ENCODE measurements at places on chromosomes 4 and X. TPM values are rescaled to one million over a fixed set of nuclear protein-coding genes. Genes with fewer than 3 reads are reported as not detected.

The DIPK2B gene
- 1.5 TPM for total RNA-seq

The TGIF2LX gene
- total RNA-seq: not detected

The NPY2R gene
- 1.2 TPM for total RNA-seq

The THAP9 gene
- 4.6 TPM for total RNA-seq

The MCUB gene
- 10.4 TPM for total RNA-seq

The RHOXF2 gene
- not detected for total RNA-seq

The CDKL2 gene
- total RNA-seq: 1.1 TPM

The CYSLTR1 gene
- total RNA-seq: 0.64 TPM

The GSX2 gene
- not detected for total RNA-seq

The HSFX2 gene
- total RNA-seq: not detected

DNA sequence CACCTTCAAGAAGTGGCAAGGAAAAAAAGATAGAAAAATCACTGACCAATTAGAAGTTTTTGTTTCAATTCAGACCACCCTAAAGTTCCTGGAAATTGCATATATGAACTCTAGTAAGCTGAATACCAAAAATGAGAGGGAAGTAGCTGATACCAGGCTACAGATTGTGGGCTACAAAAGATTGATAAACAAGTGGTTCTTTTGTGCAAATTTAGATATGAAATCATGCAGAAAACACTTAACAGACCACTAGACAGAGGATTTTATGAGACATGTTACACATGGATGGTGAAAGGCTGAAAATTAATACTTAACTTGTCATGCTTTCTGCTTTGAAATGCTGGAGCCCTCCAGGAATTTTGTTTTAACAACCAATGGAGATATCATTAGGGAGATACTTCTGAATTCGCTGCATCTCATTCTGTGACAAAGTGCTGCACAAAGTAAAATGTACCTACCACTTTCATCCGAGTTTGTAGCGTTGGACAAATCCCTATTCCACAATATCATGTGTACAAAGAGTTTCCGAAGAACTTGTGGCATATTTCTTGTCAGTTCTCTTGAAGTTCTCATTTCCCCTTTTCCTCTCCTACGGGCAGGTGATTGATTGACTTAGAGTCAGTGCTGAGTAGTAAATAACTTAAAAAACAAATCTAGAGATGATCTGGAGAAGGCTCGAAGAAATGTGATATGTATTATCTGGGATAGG, 235.0 kb downstream of the PALLD start:
- no peak overlapping the region for H3K27ac ChIP-seq
- H3K4me1 ChIP-seq: no peaks in the 10 kb centered on the region
- no peak overlapping the region for H3K4me3 ChIP-seq

- no peaks in the 10 kb centered on the region for H3K27me3 ChIP-seq
- H3K36me3 ChIP-seq: no peaks in the 10 kb centered on the region
- H3K4me3 ChIP-seq: no peak overlapping the region
- H3K4me1 ChIP-seq: no peaks in the 10 kb centered on the region
- no peak overlapping the region for H3K27ac ChIP-seq
Observed at GRCh38 chr4:129823105-129823504, 727.2 kb downstream of the C4orf33 start.

GRCh38 chrX:56310581-56310980, 78.4 kb downstream of the KLF8 start:
- no peaks in the 10 kb centered on the region for H3K27me3 ChIP-seq
- H3K36me3 ChIP-seq: no peaks in the 10 kb centered on the region
- no peaks in the 10 kb centered on the region for H3K4me1 ChIP-seq
- DNase-seq: no peak

- no peak overlapping the region for H3K27ac ChIP-seq
- H3K27me3 ChIP-seq: peaks cover 39% of the 10 kb centered on the region
- no peak overlapping the region for H3K4me3 ChIP-seq
- DNase-seq: no peak
- H3K4me1 ChIP-seq: peaks cover 30% of the 10 kb centered on the region
Observed at GRCh38 chr4:787561-787981, 38.4 kb downstream of the CPLX1 start.

DNA sequence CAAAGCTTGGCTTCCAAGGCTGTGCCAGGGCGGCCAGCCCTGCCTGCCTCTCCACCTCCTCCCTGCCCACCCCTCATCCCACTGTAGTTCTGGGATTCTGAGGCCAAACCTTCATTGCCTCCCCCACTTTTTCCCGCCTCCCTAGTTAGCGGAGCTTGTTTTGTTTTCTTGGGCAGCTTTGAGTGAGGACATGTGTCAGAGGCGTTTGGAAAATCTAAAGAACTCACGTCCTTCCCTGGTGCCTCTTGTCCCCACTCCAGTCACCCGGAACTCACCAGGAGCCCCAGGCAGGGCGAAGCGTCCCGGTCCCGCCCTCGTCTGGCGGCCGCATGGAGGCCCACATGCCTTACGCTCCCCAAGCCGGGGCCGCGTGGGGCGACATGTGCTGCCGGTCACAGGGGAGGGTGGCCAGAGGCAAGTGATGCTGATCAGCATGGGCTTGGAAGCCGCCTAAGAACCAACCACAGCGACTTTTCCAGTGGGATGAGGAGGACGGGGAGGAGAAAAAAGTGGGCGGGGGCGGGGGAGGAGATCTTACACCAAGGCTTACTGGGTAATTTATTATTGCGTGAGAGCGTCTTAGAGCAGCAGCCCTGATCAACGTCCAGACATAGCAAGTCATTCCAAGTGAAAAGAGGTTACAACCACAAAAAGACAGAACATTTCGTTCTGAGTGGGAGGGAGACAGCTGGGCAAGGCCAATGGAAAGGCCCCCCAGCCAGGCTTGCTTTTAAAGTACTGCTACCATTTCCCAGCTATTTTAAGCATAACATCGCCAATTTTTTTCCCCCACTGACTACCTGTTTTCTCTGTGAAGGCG, 48.5 kb downstream of the PRPS1 start:
- peak; percentile 75 for DNase-seq
- H3K4me1 ChIP-seq: no peaks in the 10 kb centered on the region
- no peaks in the 10 kb centered on the region for H3K36me3 ChIP-seq
- peak overlapping the region; percentile 23 for H3K4me3 ChIP-seq
- H3K27me3 ChIP-seq: no peaks in the 10 kb centered on the region

DNA sequence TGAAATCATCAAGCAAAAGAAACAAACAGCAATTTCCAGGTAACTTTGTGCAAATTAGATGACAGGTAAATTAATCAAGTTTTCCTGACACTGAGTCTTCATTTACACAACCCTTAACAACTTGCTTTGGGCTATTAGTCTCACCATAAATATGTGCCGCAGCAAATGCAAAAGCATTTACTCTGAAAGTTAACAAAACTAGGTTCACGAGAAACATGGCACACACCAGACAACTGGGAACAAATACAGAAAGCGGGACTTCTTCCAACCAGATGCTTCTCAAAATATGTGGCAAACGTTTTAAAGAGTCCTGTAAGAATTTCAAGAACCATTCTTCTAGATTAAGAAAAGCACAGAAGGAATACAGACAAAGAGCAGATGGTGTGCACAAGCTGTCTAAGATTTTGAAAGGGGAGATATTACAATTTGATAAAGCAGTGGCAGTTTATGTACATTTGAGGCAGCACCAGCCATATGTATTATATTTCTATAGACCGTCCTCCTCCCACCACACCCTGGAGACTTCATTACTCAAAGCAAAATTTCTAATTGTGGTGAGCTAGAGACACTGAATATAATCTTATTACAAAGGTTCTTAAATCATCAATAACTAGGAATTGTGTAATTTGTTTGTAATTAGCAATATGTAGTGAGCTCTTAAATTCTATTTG, 192.5 kb upstream of the ADAMTS3 start:
- H3K4me3 ChIP-seq: no peak overlapping the region
- no peaks in the 10 kb centered on the region for H3K27me3 ChIP-seq
- H3K36me3 ChIP-seq: no peaks in the 10 kb centered on the region
- H3K27ac ChIP-seq: no peak overlapping the region
- H3K4me1 ChIP-seq: no peaks in the 10 kb centered on the region

- no peaks in the 10 kb centered on the region for H3K27me3 ChIP-seq
- H3K4me1 ChIP-seq: no peaks in the 10 kb centered on the region
- no peak for DNase-seq
- no peaks in the 10 kb centered on the region for H3K36me3 ChIP-seq
- H3K4me3 ChIP-seq: no peak overlapping the region
Observed at GRCh38 chr4:161555689-161556660, 607.8 kb downstream of the FSTL5 start.

DNA sequence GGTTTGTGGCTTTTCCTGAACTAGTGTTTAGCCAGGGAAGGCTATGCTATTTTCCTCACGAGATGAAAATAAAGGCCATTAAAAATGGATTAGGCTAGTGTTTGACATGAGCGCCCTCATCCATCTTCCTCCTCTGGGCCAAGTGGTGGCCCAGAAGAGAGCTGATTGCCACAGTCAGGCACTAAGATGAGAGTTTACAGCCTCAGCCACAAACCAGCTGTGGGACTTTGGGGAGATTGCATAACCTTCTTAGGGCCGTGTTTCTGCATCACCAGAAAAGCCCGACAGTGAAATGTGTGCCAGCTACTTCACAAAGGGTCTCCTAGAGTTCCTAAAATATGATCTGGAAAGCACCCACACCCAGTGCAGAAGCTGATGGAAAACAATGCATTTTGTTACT, 42.3 kb upstream of the LNX1 start:
- no peak for DNase-seq
- no peaks in the 10 kb centered on the region for H3K36me3 ChIP-seq
- no peak overlapping the region for H3K27ac ChIP-seq
- H3K4me3 ChIP-seq: no peak overlapping the region
- no peaks in the 10 kb centered on the region for H3K4me1 ChIP-seq
- H3K27me3 ChIP-seq: no peaks in the 10 kb centered on the region

- no peak overlapping the region for H3K27ac ChIP-seq
- DNase-seq: no peak
- no peaks in the 10 kb centered on the region for H3K27me3 ChIP-seq
- H3K4me3 ChIP-seq: no peak overlapping the region
Observed at GRCh38 chr4:138867404-138867803, 148.2 kb upstream of the NOCT start.

DNA sequence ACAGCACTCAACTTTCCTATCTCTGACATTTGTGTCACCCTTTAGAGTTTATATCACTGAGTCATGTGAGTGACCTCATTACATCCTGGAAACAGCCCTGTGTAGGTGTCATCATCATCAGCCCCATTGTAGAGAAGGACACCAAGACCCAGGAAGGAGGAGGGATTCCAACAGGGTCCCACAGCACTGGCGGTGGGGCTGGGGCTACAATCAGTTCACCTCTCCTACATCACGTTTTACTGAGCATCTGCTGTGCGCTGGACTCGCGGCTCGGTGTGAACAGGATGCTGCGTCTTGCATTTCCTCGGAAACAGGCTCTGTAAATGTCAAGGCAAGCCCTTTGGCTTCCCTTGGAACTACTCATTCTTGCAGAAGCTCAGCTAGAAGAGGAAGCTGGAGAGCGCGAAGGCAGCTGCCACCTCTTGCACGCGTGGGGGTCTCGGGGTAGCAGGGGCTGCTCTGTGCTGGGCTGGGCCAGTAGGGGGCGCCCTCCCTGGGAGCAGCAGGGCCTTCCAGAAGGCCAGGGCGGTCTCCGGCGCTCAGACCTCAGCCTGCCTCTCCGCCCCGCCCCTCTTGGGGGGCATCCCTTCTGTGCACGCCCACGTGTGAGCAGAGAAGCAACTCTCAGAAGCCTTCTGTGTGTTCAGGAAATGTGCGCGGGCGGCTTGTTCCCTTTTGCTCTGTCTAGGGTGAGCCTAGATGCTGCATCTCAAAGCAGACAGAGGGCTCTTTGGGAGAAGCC, 29.0 kb downstream of the REELD1 start:
- H3K27ac ChIP-seq: no peak overlapping the region
- no peaks in the 10 kb centered on the region for H3K27me3 ChIP-seq
- H3K4me3 ChIP-seq: no peak overlapping the region
- no peak for DNase-seq
- peaks cover 8% of the 10 kb centered on the region for H3K4me1 ChIP-seq

DNA sequence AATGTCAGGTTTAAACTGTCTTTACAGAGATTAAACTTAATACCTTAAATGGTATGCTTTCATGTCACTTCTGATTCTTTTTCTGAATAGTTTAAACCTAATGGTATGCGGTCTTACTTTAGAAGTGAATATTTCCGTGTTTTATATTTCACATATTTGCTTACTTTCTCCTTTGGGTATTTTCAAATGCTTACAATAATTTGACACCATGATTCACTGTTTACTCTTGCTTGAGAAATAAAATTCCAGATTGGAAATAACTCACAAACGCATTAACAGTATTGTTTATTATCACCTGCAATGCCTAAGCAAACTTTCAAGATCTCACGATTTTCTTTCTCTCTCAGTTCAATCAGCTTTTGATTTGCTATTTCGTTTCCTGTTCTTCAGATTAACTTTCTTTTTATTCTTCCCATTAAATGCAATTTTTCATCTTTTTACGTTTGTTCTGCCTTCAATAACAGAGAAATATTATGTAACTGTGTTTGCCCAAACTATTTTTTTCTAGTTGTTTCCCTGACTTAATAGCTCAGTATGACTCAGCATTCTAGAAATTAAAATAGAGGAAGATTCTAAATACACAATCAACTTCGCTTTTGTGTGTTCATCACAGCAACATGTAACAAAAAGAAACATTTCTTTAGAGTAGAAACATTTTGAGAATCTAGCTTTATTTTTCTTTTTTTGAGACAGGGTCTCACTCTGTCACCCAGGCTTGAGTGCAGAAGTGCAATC, 955.5 kb upstream of the PRKX start:
- no peak overlapping the region for H3K4me3 ChIP-seq
- H3K4me1 ChIP-seq: no peaks in the 10 kb centered on the region
- H3K36me3 ChIP-seq: no peaks in the 10 kb centered on the region
- H3K27ac ChIP-seq: no peak overlapping the region
- no peak for DNase-seq
- no peaks in the 10 kb centered on the region for H3K27me3 ChIP-seq

DNA sequence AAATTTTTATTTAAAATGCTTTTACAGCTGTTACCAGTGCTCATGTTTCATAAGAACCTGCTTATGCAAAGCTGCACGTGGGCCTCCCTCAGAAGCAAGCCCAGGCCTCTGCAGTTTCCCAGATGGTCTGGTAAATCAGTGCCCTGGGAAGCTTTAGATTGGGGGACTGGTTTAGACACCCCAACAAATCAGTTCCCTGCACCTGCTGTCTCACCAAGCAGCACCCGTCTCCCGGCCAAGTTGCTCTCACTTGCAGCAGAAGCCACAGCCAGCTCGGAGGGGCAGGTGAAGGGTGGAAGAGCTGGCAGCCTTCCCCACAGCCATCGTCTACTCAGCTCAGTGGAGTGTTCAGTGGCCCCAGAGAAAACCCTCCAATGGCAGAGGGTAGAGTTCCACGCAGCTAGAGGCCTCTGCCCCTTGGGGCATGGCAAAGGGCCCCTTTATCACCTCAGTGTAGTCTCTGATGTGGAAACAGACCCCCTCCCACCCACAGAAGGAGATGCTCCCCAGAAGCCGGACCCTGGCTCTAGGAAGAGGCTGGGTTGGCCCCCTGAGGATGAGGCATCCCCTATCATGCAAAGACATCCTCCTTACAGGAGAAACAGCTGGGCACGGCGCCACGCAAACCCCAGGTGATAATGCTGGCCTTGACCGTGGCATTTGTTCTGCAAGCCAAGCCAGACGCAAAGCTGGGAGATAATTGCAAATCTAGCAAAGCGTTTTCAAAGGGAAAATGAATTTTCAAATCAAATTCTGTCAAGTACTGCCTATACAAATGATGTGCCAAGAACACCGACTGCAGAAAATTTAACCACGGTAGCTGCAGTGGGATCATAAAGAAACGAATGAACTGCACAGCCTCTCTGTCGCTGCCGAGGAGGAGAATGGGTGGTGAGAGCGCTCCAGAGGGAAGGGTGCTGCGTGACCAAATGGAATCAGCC, 51.9 kb downstream of the ZFYVE28 start:
- no peak for DNase-seq
- H3K4me1 ChIP-seq: no peaks in the 10 kb centered on the region
- no peaks in the 10 kb centered on the region for H3K27me3 ChIP-seq
- no peak overlapping the region for H3K4me3 ChIP-seq
- no peak overlapping the region for H3K27ac ChIP-seq
- H3K36me3 ChIP-seq: no peaks in the 10 kb centered on the region

GRCh38 chrX:155330992-155331391, 3.4 kb downstream of the CLIC2 start:
- no peak for DNase-seq
- H3K4me3 ChIP-seq: no peak overlapping the region
- H3K4me1 ChIP-seq: no peaks in the 10 kb centered on the region
- no peak overlapping the region for H3K27ac ChIP-seq

All from colonic mucosa (tissue), 4 donors.